ENCODE measurements at places on chromosomes 7 and 10.

GRCh38 chr7:44767134-44767911 lies 18.7 kb downstream of the ZMIZ2 start:
- no peak for DNase-seq

GRCh38 chr7:39659356-39660013 lies 36.1 kb downstream of the RALA start:
- no peak for DNase-seq

DNA sequence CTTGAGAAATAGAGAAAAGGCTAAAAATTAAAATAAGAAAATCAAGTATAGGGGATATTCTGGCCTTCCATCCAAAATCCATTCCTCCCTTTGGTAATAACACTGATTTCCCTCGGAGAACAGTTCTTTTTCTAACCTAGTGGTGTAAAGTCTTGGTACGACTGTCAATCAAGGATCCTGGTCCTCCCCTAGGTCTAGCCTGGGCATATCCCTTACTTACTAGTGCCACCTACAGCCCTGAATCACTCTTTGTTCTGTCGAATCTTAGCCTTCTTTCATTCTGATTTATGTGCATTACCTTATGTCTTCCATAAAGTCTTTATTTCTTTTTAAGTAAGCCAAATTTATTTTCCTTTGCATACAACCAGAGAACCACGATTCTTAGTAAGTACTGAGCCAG lies 298.7 kb upstream of the LRRTM3 start:
- DNase-seq = no peak

GRCh38 chr7:29596593-29597178 lies 33.1 kb downstream of the PRR15 start:
- no peak for DNase-seq

GRCh38 chr7:41882745-41883420 lies 180.0 kb upstream of the INHBA start:
- no peak for DNase-seq

DNA sequence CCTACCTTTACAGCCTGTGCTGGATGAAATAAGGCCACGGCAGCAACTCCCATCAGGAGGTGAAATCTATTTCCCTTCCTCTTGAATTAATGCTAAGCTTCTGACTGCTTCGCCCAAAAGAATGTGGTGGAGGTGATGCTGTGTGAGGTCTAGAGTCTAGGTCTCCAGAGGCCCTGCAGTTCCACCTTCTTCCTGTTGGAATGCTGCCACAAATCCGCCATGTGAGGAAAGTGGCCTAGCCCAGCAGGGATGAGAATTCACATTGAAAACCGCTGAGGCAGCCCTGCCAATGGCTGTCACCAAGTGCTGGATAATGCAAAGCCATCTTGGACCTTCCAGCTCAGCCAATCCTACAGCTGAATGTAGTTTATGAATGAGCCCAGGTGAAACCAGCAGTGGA lies 28.0 kb downstream of the RHOBTB1 start:
- peak; percentile 14 for DNase-seq

DNA sequence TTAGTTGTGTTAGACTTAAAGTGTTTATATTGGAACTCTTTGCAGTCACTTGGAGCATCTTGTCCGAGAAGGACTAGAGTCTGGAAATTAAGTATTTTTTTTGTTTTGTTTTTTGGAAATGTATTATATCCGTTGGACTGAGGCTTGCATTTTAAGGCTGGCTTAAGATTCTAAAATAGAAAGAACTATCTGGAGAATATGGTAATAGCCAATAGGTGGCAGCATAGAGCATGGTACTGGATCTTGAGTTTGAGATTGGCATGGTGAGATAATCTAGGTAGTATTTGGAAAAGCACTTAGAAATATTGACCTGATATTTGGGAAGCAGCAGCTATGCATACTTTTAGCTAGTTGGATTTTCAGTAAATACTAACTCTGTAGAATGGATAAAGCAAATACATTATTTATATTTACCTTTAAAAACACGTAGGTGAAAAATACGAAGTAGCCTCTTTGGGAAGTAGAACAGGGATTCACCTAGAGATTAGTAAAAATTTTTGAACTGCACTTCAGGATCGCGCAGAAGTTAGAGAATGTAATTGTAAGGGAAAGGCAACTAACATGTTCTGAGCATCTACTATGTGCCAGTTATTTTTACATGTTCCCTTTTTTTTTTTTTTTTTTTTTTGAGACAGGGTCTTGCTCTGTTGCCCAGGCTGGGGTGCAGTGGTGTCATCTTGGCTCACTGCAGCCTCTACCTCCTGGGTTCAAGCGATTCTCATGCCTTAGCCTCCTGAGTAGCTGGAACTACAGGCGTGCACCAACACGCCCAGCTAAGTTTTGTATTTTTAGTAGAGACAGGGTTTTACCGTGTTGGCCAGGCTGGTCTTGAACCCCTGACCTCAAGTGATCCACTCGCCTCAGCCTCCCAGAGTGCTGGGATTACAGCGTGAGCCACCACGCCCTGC lies 78.6 kb downstream of the LCOR start:
- no peak for DNase-seq

DNA sequence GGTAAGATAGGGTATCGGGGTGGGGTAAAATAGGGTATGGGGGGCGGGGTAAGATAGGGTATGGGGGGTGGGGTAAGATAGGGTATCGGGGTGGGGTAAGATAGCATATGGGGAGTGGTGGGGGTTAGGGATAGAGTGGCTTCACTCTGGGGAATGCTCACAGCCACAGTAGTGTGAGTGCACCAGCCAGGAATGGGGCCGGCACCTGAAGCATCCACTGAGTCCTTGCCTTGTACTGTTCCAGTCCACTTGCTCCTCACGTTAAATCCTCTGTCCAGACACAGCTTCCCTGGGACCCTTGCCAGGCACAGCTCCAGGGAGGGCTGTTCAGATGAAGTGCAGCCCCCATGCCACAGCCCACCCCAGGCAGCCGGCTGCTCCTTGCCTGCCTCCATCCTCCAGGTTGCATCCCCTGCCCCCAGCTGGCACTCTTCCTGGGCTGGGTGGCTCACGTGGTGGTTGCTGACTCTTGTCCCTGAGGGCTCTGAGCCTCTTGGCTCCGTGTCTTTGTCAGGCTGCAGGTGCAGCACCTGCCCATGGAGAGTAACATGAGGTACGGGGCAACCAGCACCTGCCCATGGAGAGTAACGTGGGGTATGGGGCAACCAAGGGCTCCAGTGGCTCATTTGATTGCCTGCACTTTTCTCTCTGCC lies 268.4 kb downstream of the TCERG1L start:
- DNase-seq = no peak

DNA sequence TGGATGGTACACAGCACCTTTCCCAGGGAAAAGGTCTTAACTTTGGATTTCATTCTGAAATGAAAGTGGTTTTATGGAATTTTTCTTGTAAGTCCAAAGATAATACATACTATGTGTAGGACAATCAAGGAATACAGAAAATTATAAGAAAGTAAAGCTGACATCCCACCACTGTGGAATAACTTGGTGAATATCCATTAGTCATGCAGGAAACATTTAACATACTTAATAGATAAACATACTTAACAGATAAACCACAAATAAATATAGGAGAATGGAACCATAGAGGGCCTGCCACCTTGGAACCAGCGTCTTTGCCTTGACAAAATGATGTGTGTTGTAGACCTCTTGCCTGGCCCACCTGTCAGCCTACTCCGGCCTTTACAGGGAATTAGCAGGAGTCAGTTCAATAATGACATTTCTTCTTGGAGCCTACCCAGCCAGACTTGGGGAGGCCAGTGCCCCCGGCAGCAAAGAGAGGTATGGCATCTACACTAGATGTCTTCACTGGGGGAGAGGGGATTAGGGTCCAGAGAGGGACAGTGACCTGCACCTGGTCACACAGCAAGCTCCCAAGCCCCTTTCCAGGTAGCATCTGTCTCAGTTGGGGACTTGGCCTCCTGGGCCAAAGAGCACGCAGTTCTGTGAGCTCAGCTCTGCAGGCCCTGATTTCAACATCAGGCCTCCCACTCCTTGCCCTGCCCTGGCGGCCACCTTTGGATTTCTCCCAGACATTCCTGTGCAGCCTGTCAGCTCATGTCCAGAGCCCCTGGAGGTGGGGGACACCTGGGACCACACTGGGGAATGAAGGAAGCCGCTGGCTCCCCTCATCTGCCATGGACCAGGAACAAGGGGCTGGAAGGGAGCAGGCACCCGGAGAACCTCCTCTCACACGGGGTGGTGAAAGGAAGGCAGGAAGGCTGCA lies 112.6 kb upstream of the PPIF start:
- DNase-seq = no peak

DNA sequence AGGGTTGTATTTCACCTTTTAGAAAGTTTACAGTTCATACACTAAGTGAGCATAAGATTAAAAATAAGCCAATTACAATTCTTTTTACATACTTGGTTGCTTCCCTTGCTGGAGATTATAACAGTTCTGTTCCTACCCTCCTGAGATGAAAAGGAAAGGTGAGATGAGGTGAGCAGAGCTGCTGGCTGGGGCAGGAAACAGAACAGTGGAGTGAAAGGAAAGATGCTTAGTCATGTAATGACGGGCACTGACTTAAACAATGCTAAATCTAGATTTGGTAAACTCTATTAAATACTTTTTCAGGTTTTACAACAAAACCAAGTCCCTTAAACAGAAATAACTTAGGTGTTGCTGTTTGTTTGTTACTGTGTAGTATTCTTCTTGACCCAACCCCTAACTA lies 19.9 kb upstream of the ZEB1 start:
- no peak for DNase-seq

DNA sequence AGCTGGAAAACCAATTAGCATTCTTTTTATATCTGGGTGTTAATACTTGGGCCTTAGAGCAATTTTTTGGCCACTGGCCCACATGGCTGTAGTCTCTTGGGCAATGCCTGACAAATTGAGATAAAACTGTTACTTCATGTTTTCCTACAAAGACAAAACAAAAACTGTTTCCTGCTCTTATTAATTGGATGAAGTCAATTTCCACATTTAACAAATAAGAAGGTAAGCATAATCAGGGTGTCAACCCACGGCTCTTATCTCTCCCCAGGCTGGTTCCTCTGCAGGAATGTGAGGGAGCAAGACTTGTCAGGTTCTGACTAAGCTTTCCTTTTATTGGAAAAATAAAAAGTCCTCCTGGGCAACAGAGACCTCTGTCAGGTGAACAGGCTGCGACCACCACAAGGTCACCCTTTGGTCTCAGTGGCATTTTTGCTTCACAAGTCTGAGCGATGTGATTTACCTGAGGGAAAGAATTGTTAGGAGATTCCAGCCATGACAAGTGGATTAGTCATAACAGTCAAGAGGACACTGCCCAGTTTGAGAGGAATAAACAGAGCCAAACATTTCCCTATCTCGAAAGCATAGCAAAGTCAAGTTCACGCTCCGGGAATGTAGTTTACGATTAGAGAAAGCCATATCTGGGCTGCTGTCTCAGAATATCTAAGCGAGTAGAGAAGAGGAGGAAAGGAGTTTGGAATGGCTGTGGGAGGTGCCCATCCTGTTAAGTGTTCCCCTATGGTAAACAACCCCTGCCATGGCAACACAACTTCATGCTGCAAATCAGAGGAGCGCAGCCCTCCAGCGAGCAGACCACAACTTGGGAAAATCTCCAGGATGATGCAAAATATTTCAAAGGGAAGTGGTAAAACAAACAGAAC lies 144.4 kb downstream of the TES start:
- peak; percentile 71 for DNase-seq

- DNase-seq = peak; percentile 23
Observed at GRCh38 chr7:38833329-38833728, 75.7 kb downstream of the VPS41 start.

- no peak for DNase-seq
Observed at GRCh38 chr10:21724020-21724589, 190.1 kb downstream of the MLLT10 start.

DNA sequence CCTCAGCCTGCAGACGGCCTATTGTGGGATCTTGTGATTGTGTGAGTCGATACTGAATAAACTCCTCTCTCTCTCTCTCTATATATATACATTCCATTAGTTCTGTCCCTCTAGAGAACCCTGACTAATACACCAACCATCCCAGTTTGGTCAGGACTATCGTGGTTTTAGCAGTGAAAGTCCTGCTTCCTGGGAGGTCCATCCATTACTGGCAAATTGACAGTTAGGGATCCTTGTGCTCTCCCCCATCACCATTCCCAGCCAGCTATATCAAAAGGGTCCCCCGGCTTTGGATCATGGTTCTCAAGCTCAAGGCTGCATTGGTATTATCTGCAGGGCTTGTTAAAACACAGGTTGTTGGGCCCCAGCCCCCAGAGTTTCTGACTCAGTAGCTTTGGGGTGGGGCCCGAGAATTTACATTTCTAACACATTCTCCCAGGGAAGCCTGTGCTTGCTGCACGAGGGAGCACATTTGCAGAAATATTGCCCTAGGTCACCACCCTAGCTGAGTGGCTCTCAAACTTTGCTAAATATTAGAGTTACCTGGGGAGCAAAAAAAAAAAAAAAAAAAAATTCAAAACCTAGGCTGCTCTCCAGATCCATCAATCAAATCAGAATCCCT lies 899.1 kb upstream of the AUTS2 start:
- no peak for DNase-seq

DNA sequence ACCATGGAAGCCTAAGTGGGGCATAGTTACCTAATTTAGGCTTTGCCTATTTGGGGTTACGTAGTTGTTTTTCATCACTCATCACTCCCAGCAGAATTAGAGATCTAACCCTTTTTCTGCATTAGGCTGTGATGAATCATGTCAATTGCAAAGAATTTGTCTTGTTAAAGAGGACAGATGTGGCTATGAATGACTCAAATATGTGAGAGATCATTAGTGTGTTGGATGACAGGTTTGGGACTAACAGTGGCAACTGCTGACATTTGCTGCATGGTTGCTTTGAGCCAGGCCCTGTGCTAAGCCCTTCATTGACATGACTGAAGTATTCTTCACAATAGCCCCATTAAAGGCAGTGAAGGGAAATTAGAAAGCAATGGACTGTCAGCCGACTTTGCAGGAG lies 83.4 kb upstream of the BMPER start:
- DNase-seq = no peak

DNA sequence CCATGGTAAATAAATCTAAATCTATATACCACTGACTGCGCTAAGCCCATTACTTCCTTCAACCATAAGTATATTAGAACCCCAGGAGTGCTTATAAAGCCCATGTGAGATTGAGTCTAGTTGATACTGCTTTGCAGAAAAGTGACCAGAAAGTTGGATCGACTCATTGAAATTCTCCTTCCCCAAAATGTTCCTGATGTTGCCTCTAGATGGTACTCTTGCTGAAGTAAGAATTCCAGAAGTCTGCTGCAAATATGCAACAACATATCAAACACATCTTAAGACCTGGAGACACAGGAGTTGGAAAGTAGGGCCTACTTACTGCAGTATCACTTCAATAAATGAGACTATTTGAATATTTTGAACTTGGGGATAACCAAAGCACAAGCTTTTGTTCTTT lies 550.8 kb downstream of the IPMK start:
- peak; percentile 6 for DNase-seq

- no peak for DNase-seq
Observed at GRCh38 chr7:37488163-37488764, 39.6 kb upstream of the ELMO1 start.

GRCh38 chr10:17802976-17803375 lies 6.2 kb upstream of the MRC1 start:
- no peak for DNase-seq

DNA sequence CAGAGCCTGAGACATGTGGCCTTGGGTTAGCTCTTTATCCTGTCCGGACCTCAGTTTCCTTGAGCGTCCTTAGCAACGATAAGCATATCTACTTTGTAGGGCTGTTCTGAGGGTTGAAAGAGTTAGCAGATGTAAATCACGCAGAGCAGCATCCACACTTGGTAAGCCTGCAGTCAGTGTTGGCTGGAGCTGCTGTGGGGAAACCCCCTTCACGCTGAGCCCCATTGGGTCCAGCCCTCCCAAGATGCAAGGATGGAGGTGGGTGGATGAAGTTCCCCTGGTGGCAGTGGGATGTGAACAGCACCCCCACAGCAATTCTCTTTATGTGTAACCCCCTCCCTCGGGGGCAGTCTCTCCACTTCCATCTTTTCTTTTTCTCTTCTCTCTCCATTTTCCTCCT lies 109.9 kb downstream of the PLXNA4 start:
- no peak for DNase-seq

Measured in ELF-1 (cell line).